Activated B cell treated with CpG ODN at 0.5 μM for 24 hours (primary cell): ENCODE measurements at places on chromosomes 4 and X.

- no peak for DNase-seq
Measured at GRCh38 chrX:29690061-29690460, 525.3 kb upstream of the MAGEB2 start.

GRCh38 chr4:142091691-142092182 lies 455.4 kb downstream of the IL15 start:
- DNase-seq, result no peak

DNA sequence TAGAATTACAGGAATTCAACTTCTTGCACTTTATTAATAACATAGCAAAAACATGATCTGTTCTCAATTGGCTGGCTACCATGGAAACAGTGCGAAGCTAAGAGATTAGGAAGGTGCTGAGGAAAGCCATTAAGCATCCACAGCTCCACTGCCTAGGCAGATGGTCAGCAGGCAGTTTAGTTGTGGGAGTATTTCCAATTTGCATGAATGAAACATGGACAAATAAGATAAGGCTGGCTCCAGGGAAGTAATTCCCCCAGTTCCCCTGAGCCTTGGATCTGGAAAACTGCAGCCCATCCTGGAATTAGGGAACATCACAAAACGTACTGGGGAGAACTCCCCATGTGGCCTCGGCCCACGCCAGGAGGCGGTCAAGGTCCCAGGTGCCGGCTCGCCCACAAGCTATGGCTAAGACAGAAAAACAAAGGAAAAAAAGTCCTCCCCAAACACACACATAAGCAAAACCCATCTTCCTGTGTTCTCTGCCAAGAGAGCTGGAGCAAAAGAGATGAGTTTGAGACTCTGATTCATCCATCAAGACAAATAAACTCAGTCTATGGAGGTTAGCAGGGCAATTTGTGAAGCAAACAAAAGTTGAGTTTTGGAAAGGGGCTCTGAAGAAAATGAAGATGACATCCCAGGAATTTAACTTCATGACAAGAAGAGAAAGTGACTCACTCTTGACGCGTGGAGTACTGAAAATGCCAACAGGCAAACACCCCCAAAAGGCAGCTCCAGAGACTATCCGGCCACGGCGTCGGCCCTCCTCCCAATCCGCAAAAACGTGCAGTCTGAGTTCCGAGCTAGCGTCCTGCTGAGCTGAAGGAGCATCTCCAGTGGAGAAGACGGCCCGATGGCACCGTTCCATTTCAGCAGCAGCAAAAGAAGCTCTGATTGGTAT lies 45.1 kb downstream of the IGFBP7 start:
- no peak for DNase-seq

- no peak for DNase-seq
Measured at GRCh38 chrX:105134273-105134672, 86.2 kb downstream of the TEX13A start.

DNA sequence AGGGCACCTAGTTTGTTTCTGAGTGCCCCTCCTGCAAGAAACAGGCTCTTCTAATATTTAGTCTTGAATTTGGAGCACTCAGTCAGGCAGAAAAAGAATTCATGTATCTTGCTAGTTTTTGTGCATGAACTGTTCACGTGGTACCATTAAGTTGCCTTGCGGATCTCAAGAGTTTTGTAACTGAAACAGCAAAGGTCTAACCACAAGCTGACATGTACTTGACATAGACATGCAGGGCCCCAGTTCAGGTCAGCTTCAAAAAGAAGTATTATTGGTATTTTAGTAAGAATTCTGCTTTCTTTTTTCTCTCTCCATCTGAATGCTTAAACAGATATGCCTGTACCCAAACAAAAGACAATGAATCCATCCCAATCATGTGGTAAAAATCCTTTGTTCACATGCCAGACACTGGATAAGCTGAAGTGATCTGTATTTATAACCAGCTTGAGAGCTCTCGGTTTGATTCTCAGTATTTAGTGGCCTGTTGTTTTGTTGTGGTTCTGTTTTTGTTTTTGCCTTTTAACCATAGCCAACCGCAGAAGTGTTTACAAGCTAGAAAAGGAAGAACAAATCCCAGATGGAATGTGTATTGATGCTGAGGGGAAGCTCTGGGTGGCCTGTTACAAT lies 13.0 kb downstream of the RGN start:
- no peak for DNase-seq

- DNase-seq, result no peak
Measured at GRCh38 chr4:170087163-170087700, 2.5 kb downstream of the AADAT start.

GRCh38 chr4:190018201-190018920 lies 8.7 kb downstream of the FRG2 start:
- DNase-seq, result no peak

DNA sequence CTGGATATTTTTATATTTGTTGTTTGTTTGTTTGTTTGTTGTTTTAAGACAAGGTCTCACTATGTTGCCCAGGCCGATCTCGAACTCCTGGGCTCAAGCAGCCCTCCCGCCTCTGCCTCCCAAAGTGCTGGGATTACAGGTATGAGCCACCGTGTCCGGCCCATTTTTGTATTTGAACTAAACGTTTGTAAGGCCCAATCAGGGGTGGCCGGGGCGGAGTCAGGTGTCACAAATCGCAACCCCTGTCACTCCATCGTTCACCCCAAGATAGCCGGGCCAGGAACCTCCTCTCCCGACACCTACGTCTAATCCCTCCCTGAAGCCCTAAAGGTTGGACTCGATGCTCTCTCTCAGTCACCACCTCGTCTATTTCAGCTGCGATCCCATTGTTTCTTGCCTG lies 722 bp upstream of the EFHC2 start:
- DNase-seq, result peak; percentile 16

DNA sequence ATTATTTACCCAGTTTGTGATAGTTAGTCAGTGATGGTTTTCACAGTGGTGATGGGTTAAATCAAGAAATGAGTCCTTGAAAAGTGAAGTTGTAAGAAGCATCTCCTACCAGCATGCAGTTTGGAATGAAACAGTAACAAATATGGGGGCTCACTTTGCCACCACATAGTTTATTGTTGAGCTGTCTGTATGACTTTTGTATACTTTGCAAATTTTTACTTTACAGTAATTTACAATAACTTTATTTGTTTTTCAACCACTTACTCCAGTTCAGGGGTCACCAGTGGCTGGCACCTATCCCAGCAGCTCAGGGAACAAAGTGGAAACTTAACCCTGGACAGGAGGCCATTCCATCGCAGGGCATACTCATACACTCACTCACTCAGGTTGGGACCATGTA lies 64.5 kb upstream of the ANKRD50 start:
- DNase-seq, result no peak

DNA sequence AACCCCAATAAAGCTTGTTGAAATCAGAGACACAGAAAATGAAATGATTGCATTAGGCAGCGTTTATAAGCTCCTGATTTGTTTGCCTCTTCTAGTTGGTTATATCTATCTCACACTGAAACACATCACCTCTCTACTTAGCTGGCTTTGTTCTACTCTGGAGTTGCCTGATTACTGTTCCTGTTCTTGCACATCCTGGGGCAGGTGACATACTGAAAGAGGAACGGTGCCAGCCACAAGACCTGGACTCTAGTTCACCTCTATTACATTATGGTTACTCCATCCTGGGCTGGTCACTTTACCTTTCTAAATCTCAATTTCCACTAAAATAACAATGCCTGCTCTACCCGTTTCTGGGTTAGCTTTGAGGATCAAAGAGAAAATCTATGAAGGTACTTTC lies 47.9 kb downstream of the TRIM2 start:
- no peak for DNase-seq

DNA sequence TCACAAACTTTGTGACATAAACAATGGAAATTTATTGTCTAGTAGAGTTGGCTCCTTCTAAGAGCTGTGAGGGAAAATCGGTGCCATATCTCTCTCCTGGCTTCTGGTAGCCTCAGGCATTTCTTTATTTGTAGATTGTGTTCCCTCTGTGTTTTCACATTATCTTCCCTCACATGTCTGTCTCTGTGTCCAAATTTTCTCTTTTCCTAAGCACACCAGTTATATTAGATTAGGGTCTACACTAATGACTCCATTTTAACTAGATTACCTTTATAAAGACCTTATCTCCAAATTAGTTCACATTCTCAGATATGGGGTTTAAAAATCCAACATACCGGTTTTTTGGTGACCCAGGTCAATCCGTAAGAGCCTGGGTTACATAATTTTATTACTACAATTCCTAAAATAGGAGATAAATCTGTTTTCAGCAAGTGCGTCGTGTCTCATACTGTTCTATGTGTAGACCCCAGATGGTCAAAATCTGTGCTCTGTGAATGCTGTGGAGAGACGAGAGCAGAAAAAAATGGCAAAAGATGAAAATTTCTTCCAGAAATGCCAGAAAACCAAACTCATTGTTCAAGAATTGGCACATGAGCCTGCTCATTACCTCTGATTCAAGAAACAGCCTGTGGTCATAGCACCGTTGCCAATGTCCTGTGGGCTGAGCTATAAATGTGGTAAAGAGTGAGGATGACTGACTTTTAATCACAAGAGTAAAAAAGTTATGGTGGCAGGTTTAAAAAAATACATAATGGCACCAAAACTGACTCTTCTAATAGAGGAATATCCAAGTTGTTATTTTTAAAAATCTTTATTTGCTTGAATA lies 574.7 kb downstream of the PCDH7 start:
- no peak for DNase-seq

- DNase-seq, result no peak
Measured at GRCh38 chr4:36884151-36884550, 360.4 kb upstream of the NWD2 start.

GRCh38 chr4:76624931-76625715 lies 190.1 kb downstream of the SHROOM3 start:
- no peak for DNase-seq

DNA sequence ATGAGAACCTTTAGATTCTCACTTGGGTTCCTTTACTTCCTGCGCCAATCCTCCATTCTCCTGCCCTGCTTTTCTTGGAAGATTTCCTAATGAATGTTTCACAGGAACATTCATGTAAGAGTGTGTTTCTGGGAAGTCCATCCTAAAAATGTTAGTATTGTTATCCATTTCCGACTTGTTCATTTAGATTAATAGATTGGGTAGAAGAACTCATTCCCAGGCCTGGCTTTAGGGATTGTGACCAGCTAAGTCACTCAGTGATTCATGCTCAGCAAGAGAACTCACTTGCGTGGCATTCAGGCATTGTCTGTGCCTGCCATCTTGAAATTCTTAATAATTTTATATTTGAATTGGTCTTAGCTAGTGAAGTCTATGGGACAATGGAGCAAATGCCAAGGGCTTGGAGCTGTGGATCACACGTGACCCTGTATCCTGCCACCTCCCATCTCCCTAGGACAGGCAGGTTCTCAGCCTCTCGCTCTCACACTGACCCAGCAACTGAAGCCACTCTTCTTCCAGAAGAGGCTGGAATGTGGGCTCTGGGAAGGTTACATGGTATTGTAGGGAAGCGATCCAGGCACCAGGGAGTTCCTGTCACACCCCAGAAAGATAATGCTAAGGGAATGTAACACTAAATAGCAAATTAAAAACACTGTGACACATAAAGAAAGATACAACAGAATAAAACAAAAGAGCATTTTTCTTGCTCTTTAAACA lies 562.1 kb downstream of the TMA16 start:
- no peak for DNase-seq

DNA sequence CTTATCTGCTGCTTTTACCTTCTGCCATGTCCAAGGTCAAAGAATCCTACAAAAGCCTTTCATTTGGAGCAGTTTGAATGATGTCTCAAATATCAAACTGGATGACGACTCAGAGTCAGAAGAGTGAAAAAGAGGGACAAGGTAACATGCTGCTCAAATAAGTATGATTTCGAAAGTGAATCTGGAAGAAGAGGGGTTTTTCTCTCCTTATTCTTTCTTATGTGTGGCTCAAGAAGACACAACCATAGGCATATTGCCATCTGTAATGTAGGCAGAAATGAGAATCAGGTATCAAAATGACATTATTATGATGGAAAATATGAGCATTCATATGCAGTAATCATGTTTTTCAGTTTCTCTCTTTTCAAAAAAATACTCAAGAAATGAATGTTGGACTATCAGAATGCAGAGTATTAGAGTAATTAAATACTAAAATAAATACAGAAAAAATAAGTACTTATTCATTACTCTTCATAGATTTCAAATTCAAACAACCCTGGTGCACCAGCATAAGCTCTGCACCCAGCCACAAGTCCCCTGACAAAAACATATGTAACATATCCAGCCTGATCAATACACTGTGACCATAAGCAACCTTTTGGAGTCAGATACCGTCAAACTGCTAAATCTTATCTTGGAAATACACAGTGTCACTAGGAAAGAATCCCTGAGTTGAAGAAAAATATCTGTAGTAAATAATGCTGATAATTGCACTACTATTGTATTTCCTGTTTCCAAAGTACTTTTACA lies 468.6 kb downstream of the INPP4B start:
- DNase-seq, result no peak

- no peak for DNase-seq
Measured at GRCh38 chr4:110196871-110197528, 1.4 kb downstream of the ELOVL6 start.

- no peak for DNase-seq
Measured at GRCh38 chrX:39772057-39772832, 325.5 kb downstream of the BCOR start.

GRCh38 chr4:20370274-20370673 lies 118.6 kb downstream of the SLIT2 start:
- no peak for DNase-seq

DNA sequence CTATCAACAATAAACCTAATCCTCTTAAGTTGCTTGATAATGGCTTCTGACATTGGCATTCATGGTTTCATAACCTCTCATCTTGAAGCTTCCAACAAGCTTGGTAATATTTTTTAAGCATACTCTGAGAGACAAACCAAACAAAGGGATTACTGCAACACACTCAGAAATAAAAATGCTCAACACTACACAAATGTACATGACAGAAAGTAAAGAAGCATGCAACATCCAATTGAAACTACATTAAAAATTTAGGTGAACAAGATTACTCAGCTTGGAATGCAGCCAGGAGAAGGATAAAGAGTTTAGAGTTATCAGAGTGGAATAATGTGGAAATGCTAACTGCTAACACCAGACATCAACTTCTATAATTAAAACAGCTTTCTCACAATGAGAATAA lies 1136.6 kb upstream of the PABPC4L start:
- no peak for DNase-seq

DNA sequence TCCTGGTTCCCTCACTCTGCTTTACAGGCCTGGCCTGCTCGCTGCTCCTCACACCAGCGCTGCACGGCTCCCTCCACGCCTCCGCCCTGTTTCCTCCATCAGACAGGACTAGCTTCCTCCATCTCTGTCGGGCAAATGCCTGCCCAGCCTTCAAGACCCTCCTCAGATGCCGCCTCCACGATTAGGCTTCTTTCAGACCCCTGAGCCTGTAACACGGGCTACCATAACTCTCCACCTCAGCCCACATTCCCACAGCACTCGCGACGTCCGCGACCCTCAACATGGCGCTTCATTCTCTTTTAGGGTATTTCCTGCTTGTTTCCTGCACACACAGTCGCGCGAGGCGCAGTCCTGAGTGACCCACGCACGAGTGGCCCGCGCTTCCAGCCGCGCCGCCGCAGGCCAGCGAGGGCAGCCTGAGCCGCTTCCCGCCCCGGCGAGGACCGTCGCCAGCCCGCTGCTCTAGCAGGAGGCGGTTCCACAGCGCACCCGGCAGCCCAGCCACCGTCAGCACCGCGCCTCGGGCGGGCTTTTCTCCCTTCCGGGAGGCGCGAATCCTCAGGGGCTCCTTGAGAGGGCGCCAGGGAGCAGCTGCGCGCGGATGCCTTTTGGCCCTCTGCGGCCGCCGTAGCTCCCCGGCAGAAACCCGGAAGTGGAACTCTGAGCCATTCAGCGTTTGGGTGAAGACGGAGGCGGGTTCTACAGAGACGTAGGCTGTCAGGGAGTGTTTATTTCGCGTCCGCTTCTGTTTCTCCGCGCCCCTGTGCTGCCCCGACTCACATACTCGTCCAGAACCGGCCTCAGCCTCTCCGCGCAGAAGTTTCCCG lies at the start of gene FRG1:
Gene FRG1 (plus strand): TSS at position 695 of the 827 bp plus-strand sequence. CDS start 138 bp downstream, outside the sequence.
- peak; percentile 98 for DNase-seq
